ENCODE measurements at places on chromosomes 3 and 15.

- no peak for DNase-seq
Observed at GRCh38 chr15:85398822-85399221, 18.4 kb downstream of the AKAP13 start.

DNA sequence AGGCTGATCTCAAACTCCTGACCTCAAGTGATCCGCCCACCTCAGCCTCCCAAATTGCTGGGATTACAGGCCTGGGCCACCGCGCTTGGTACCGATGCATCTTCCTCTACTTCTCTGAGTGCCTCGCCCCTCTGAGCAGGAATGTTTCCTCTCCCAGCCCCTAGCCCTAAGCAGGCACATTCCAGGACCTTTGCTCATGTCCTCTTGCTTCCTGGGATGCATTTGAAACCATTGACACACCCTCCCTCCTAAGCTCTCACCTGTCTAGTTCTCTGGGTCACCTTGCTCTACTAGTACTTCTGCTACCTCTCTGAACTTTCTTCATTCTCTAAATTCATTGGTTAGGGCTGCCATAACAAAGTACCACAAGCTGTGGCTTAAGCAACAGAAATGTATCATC lies 17.9 kb upstream of the UACA start:
- DNase-seq = no peak

DNA sequence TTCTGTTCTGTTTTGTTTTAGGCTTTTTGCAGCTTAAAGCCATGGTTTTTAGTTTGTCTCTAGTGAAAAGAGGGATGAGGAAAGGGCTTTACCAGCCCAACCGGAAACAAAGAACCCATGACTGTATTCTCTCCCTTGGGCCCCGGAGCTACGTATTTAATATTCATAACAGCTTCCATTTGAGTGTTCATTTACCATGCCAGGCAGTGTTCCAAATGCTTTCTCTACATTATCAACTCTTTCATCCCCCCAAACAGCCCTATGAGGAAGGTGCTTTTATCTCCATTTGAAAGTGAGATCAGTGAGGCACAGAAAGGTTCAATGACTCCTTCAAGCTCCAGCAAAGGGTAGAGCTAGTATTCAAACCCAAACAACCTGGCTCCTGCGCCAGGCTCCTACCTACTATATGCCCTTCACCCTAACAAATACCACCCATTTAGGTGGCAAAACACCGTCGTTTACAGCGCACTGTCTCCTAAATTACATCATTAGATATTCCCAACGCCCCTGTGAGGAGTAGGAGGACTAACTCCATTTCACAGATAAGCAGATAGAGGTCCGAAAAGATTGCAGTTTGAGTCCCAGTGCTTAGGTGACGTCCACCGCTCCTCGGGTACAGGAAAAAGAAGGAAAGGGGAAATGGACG lies 27.9 kb downstream of the GTPBP8 start:
- no peak for DNase-seq

DNA sequence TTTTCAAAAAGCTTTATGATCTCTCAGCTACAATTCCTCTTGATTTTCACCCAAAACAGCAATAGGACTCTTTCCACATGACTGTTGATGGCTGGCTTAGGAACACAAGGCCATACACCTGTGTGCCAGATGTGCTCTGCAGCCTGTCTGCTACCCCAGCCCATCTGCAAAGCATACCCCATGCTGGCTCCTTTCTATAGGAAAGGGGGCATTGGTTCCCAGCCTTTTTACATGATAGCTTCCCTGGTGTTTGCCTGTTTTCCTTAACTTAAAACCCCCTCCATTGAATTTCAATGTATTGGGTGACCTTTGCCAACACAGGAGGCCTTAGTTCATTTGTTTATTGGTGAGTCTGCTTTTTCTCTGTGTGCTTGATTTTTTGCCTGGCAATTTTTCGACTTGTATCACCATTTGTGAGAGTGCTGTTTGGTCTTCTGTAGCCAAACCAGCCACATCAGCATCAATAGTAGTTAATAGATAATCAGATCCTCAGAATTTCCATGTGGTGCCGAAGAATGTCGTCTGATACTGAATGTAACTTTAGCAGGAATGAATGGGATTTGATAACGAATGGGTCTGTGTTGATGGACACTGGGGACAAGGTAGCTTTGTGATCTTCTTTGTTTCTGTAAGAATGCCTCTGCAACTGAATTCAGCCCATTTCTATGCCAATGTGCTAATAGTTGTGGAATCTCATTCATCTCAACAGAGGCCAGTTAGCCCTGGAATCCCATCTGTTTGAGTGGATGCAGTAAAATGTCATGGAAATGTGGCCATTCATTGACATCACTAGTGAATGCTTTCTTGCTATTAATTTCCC lies 272.2 kb upstream of the RARB start:
- no peak for DNase-seq

DNA sequence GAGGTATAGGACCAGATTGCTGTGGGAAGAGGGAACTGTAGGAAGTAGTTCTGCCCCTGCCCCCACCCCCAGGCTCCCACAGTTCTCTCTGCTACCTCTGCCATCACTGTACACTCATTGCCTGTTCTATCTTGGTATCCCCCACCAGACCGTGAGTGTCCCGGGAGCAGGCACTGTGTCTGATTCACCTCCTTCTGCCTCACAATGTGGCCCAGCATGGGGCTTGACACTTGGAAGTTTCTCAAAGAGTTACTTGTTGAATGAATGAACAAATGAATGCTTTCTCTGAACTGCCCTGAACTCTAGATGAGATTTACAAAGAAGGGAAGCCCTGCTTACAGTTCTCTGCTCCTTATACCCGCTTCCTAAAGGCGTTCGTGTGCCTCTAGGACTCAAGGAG lies 27.1 kb upstream of the PIK3CB start:
- DNase-seq = peak; percentile 56

DNA sequence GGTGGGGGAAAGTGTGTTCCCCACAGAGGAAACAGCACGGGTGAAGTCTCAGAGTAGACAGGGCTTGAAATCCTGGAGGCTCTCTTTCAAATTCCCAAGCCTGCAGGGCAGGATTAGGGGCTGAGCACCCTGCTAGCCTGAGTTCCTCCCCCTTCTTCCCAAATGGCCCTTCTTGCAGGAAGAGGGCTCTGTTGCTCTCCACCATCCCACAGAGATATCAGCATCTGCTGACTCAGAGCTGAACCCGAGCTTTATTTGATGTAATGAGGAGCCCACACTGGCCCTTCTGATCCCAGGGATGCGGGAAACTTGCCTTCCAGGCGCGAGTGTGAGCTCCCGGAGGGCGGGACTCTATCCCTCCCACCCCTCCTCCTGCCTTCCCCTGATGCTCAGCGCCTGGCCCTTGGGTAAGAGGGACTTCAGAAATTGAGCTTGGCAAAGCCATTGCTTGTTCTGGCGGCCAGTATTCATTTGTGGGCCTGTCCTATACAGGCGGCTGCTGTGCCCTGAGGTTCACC lies 1.4 kb upstream of the STRA6 start:
- DNase-seq = peak; percentile 63

DNA sequence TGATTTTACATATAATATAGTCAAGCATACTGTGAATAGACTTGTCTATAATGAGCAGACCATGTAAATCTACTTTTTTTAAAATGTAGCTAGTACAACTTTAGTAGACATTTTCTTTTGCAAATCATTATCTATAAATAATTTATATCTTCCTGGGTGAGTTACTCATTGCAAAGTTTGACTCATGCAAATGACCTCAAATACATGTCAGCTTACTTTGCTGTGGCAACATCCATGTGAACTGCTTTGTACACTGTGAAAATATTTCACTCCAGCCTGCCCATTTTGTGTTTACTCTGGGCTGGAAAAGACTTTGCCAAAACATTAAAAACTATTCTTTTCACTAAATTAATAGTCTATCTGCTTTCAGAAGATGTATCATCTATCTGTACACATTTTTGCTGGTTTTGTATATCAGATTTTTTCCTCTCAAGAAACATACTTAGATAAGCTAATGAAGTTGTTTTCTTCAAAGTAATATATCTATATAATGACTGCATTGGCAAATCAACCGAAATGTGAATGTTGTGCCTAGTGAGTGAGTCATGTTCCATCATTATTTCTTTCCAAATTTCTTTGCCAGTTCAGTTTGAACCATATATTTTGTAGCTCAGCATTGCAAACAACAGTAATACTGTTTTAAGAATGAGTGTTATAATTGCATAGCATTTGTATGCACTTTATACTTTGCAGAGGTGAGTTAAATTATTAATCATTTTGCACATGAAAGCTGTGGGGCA lies 26.5 kb downstream of the IGSF10 start:
- peak; percentile 82 for DNase-seq

GRCh38 chr3:124557433-124558232 lies 172.6 kb upstream of the UMPS start:
- DNase-seq = no peak

GRCh38 chr3:150074277-150074676 lies 103.6 kb upstream of the PFN2 start:
- no peak for DNase-seq
